RWPE1 (cell line): ENCODE measurements at places on chromosomes 1 and 21.

GRCh38 chr1:52127181-52128180 is 14.4 kb upstream of the ZFYVE9 start:
- peak; percentile 69 for DNase-seq

GRCh38 chr21:39033878-39034589 is 149.2 kb downstream of the PSMG1 start:
- no peak for DNase-seq

GRCh38 chr1:229138058-229138457 is 132.9 kb upstream of the RAB4A start:
- DNase-seq: no peak

- DNase-seq: no peak
Observed at GRCh38 chr1:26016953-26017545, 4.5 kb upstream of the EXTL1 start.

- no peak for DNase-seq
Observed at GRCh38 chr1:33335020-33335419, 14.1 kb upstream of the A3GALT2 start.

- no peak for DNase-seq
Observed at GRCh38 chr1:64163431-64163830, 40.0 kb upstream of the UBE2U start.

DNA sequence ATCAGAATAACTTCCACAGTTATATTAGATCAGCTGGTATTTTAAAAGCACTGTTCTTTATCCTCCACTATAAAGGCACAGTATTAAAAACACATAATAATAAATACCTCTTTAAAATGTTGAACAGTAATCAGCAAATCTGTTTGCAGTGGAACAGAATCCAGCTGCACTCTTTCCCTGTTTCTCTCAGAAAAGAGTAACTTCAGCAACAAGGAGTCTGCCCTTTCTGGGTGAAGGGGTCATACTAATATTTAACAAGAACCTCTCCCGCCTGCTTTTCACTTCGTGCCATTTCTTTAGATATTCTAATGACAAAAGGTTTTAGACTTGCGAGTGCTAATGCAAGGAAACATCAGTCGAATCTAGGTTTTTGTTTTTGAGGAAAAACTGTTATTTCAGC is 194.2 kb upstream of the FMN2 start:
- DNase-seq: no peak

- no peak for DNase-seq
Observed at GRCh38 chr1:169009666-169010065, 96.8 kb upstream of the ATP1B1 start.

- DNase-seq: peak; percentile 94
Observed at GRCh38 chr21:44817506-44817880, 369 bp downstream of the SUMO3 start.

DNA sequence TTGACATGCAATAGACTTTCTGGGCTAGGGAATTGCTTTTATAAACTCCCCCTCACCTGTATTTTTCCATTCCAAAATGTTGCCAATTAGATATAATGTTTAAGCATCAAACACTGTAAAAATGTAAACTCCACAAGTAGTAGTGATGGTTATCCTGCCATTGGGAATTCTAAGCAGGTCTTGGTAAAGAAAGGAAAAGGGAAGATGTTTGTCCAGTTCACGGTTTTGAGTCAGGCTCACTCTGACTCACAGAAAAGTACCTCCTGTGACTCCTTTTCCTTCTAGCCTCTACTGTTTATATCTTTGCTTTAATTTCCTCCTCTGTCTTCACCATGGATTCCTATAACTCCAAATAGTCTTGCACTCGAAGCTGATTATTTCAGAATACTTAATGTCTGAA is 19.0 kb upstream of the PTPN14 start:
- no peak for DNase-seq

GRCh38 chr21:42062236-42063022 is 8.7 kb upstream of the UMODL1 start:
- no peak for DNase-seq

- no peak for DNase-seq
Observed at GRCh38 chr1:109547463-109548320, 723 bp upstream of the GNAI3 start.

DNA sequence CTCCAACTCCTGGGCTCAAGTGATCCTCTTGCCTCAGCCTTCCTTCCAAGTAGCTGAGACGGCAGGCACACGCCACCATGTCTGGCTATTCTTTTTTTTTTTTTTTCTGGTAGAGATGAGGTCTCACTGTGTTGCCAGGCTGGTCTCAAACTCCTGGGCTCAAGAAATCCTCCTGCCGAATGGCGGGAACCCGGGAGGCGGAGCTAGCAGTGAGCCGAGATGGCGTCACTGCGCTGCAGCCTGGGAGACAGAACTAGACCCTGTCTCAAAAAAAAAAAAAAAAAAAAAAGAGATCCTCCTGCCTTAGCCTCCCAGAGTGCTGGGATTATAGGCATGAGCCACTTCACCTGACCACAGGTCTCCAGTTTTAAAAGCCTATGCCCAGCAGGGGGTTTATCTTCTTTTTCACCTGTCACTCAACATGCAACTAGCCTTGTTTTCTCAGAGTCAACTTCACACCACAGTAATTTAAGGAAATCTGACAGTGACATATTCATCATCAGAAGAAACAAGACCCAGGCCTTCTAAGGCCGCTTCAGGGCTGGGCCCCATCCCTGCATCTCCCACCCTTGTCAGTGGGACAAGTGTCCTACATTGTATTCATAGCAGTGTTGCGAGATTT is 38.3 kb upstream of the GALNT2 start:
- no peak for DNase-seq

DNA sequence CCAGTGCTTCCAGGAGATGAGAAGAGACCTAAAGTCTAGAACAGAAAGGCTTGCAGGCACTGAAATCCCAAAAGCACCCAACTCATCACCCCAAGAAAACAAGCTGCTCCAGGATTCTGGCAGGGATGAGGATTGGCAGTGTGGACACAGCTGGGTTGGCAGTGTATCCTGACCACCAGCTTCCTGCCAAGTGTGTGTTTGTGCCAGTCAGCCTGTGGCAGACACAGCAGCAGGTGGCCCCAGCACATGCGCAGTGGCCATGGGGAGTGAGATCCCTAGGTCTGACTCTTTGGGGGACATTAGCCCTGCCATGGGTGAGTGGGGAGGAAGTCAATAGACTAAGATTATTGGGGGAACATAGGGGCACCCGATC is 8.7 kb upstream of the SNAPIN start:
- no peak for DNase-seq

DNA sequence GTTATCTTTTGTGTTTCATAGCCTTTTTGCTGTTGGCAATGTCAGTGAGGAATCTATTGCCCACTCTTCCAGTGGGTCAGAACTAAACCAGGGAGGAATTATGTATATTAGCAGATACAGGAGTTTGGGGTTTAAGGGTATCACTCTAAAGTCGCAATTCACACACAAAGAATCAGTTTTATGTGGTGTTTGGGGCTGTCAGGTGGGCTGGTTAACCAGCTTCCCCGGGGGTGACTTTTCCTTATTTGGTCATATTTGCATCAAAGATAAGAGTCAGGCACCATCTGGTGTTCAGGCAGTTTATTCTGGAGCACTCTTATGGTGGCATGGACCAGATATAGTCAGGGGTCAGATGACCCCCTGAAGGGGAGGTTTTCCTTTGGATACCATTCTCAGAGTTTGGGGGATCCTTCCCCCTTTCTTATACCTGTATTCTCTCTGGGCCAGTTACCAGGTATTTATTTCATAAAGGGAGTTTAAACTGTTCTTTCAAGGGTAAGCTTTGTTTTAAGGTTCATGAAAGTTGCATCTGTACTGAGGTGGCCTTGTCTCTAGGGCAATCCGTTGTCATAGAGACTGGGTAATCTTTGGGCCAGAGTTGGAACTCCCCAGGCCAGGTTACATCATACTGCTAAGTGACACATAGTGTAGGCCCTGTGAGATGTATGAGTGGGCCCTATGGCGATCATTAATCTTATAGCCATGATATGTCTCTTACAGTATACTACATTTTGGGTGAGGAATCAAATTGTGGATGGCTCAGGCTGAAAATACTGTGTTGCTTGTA is 148.2 kb downstream of the RWDD3 start:
- no peak for DNase-seq

GRCh38 chr1:2046174-2046917 is 3.9 kb upstream of the PRKCZ start:
- DNase-seq: peak; percentile 43
